ENCODE measurements at places on chromosomes 2 and 18. TPM values are rescaled to one million over a fixed set of nuclear protein-coding genes. Genes with fewer than 3 reads are reported as not detected.

- no peak for DNase-seq
Observed at GRCh38 chr2:174740721-174741120, 23.6 kb downstream of the CHRNA1 start.

GRCh38 chr2:185979546-185980071, 241.0 kb downstream of the FSIP2 start:
- DNase-seq, result no peak

DNA sequence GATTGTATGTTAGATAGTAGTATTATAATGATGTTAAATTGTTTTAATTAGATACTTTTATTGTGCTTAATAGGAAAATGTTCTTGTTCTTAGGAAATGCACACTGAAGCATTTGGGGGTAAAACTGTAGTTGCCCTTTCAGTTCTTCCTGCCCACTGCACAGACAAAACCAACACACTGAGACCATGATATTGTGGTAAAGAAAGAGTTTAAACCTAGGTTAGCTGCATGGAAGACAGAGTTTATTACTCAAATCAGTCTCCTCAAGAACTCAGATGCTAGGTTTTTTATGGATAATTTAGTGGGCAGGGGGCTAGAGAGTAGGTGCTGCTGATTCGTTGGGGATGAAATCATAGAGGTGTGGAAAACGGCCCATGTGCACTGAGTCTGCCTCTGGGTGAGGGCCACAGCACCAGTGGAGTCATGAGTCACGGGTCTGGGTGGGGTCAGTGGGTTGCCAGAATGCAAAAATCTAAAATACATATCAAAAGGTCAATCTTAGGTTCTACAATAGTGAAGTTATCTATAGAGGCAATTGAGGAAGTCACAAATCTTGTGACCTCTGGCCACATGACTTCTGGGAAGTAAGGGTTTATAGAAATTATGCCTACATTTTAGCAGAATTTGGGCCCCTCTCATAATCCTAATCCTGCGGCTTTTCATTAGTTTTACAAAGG, 283.4 kb upstream of the FBXO11 start:
- no peak for DNase-seq

DNA sequence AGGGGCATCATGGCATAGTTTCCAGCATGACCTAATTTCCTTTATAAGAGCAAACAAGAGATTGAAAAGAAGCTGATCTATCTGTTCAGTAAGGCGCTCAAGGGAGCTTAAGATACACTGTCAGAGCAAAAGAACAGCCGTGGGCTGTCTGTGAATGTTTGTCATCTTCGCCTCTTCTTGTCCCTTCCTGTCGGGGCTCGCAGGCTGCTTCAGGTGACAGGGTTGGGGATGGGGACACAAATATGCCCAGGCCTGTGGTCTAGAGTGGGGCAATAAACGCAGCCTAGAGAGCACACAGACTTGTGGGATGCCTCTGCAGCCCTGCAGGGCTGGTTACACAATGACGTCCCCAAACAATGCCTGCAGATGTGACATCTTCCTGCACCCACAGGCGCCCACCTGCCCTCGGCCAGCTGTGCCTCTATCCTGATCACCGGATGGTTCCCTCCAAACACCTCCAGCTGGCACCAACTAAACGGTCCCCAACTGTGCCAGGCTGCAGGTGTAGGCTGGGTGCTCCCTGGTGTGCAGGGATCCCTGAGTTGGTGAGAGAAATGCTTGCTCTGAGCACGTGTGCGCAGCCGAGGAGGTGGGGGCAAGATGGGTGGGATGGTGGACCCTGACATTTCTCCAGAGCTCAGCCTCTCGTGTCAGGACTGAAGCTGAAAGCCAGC, 72.8 kb downstream of the EDAR start:
- DNase-seq, result no peak

The ZNF385B gene
- 3.1 TPM for total RNA-seq

The SPDYA gene
- total RNA-seq, result 0.97 TPM

DNA sequence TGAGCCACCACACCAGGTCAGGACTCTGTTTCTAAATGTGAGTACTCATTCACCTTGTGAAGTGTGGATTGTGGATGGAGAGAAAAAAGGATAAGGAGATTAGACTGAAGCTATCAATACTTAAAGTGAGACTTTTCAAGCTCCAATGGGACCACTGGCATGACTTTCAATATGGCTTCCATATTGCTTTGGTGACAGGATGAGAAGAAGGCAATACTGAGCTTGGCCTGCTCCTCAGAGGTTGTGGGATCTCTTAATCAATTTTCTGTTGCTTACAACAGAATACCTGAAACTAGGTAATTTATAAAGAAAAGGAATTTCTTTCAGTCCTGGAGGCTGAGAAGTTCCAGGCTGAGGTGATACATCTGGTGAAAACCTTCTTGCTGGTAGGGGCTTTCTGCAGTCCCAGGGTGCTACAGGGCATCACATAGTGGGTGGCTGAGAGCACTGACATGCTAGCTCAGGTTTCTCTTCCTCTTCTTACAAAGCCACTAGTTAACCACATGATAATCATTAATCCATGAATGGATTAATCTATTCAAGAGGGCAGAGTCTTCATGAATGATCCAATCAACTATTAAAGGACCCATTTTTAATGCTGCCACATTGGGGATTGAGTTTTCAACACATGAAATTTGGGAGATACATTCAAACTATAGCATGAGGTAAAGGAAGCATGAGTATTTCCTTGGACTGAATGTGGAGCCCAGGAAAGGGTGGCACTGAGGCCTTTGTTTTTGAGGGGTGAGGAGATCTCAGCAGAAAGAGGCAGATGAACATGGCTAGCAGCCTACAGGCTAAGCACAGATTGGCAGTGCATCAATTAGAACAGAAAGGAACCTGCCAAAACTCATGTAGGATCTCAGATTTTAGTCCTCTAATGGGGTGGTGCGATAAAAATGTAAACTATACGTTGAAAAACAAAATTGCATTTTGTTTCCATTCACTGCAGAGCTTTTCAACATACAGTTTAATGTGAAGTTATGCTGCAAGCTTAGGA, 274.5 kb downstream of the PIK3C3 start:
- no peak for DNase-seq

- DNase-seq, result no peak
Observed at GRCh38 chr18:3250237-3251107, 2.9 kb downstream of the MYL12A start.

The CD8A gene
- 1.6 TPM for total RNA-seq

The TBR1 gene
- total RNA-seq, result not detected

DNA sequence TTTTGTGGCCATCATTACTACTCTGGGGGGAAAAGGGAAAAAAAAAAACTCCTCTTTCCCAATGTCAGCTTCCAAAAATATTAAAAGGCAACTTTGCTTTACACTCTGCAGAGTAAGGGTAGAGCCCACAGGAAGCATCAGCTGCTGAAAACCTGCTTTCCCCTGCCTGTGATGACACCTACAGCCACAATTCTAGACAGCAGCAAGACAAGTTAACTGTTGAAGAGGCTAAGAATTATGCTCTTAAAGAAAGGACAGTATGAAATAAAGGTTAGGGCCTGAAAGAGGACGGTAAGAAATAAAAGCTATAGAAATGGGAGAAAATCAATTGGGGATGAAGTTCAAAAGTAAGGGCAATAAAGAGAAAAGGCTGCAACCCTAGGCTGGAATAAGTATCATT, 3.0 kb downstream of the PDE11A start:
- DNase-seq, result no peak

GRCh38 chr2:14817848-14818247, 185.3 kb downstream of the LRATD1 start:
- DNase-seq, result no peak

DNA sequence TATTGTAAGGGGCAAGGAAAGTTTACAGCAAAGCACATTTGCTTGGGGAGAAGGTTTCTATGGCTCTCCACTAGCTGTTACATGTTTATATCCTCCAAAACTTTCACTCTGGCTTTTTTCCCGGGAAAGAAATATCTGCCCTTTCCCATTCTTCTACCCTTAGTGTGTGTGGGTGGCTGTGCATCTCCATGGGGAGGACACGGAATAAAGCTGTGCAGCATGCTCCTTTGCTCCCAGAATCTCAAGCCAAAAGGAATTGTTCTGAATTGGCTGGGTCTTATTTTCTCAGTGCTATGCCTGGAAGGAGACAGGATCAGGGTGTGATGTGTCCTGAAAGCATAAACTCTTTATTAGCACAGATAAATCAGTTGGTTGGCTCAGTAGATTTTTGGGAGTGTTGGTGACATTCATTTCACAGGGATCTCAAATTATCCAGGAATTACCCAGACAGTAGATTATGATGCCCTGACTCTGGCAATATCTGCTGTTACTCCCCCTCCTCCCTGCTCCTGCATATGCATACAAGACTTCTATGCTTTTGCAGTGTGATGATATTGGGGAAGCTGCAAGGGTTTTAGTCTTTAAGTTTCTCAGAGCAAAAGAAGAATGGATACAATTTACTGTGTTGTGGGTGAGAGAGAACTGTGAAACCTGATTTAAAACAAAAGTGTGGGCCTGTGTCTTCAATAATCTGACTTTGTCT, 63.1 kb downstream of the PARD3B start:
- no peak for DNase-seq

The ACTR3 gene
- total RNA-seq, result 270 TPM

DNA sequence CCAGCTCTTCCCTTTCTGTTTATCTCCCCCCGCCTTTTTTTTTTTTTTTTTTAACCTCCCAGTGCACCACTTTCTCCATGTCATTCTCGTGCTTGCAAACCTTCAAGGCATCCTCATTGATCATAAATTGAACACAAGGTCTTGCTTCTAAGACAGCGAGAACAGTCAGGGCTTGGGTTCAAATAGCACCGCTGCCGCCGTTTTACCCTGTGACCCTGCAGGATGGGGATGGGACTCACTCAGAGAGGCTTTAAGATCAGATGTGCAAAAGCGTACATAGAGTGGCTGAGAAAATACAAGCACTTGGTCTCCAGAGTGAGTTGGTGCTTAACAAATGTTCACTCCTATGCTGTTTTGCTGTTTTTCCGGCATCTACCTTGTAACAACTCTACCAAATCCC, 93.6 kb downstream of the TCF7L1 start:
- no peak for DNase-seq
